T-helper 22 cell (primary cell): ENCODE measurements at places on chromosomes 7 and 10.

- DNase-seq, result no peak
Measured at GRCh38 chr10:79940431-79940830, 8.5 kb downstream of the SFTPD start.

- no peak for DNase-seq
Measured at GRCh38 chr7:36522453-36523007, 132.9 kb downstream of the ANLN start.

- no peak for DNase-seq
Measured at GRCh38 chr7:54944179-54944578, 74.6 kb upstream of the EGFR start.

GRCh38 chr10:77943121-77943901 is 16.8 kb upstream of the DLG5 start:
- no peak for DNase-seq

DNA sequence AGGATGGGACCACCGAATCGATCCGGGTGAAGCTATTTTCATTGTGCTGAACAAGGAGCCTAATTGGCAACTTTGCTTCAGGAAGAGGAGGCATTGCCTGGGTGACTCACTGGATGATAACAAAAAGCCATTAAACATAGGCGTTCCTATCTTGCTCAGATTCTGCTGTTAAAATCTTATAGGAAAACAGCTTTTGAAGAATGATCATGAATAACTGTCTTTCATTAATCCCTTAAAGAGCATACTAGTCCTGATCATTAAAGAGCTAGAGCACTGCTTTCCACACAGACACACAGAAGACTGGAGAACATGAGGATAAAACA is 174.2 kb upstream of the IMMP2L start:
- DNase-seq, result no peak
